ENCODE measurements at places on chromosomes 6 and 20.

DNA sequence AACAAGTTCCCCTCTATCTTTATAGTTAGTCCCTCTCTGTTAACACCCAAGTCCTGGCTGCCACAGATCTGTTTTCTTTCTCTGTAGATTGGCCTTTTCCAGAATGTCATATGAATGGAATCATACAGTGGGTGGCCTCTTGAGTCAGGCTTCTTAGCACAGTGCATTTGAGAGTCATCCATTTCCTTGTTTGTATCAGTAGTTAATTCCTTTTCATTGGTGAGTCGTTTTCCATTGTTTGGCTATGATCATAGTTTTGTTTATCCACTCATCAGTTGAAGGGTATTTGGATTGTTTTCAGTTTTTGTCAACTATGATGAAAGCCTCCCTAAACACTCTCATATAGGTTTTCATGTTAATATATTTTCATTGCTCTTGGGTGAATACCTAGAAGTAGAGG lies 248.3 kb downstream of the ARID1B start:
- DNase-seq: no peak

DNA sequence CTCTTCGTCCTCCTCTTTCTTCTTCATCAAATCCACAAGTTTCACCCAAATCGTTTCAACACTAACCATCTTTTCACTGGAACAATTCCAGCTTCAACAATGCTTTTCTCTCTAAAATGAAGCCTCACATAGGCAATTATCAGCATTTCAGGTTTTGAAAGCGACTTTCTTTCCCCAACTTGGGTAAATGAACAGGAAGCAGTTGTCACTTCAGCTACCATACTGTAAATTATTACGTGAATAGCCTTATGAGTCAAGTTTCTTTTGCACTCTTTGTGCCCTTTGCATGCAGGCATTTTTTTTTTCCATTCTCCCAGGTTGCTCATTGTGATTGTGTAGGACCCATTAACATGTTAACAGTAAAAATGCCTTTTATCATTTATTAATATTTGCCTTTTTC lies 121.7 kb upstream of the BTBD3 start:
- no peak for DNase-seq

- peak; percentile 37 for DNase-seq
Measured at GRCh38 chr6:3259491-3259958, 778 bp downstream of the PSMG4 start.

GRCh38 chr6:50681213-50681824 lies 32.0 kb upstream of the TFAP2D start:
- no peak for DNase-seq

- no peak for DNase-seq
Measured at GRCh38 chr20:22977047-22977785, 57.9 kb upstream of the SSTR4 start.

DNA sequence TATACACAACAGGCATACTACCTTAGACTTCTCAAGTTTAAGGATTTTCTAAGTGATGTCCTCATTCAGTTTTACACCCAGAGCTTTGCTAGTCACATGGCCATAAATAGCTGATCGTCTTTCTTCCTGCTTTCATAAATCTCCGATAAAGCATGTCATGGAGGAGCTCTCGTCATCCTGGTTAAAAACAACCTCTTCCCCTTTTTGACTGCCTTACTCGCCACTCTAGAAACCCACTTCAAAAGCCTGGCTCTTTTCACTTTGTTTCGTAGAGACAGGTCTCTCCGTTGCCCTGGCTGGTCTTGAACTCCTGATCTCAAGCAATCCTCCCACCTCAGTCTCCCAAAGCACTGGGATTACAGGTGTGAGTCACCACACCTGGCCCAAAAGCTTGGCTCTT lies 67.0 kb upstream of the SMIM29 start:
- no peak for DNase-seq

- DNase-seq: no peak
Measured at GRCh38 chr6:31350196-31351032, 6.6 kb downstream of the HLA-B start.
